ENCODE measurements at places on chromosomes 12 and 14. TPM values are rescaled to one million over a fixed set of nuclear protein-coding genes. Genes with fewer than 3 reads are reported as not detected.

Gene GARIN6
- total RNA-seq = not detected

Gene WDHD1
- 3.9 TPM for total RNA-seq

Gene SPX
- total RNA-seq = 1.9 TPM

Gene GLI1
- total RNA-seq = 0.05 TPM

Gene FLVCR2
- 3.7 TPM for total RNA-seq

Gene KRT2
- not detected for total RNA-seq

Gene TAS2R43
- total RNA-seq = not detected

Gene BATF
- 0.88 TPM for total RNA-seq

Gene MSI1
- total RNA-seq = not detected

Gene C14orf39
- total RNA-seq = not detected

Gene RXYLT1
- 15.5 TPM for total RNA-seq

Gene PIWIL1
- total RNA-seq = not detected

Gene MGP
- 5,324 TPM for total RNA-seq

Gene GPX2
- total RNA-seq = not detected
